GM03348 (cell line): ENCODE measurements at places on chromosomes 1 and 21.

GRCh38 chr21:46239817-46240325, 11.3 kb upstream of the LSS start:
- DNase-seq = no peak

GRCh38 chr1:22256213-22256512, 113.3 kb upstream of the WNT4 start:
- DNase-seq = no peak

GRCh38 chr1:70979881-70980280, 67.7 kb downstream of the PTGER3 start:
- no peak for DNase-seq

- DNase-seq = no peak
Observed at GRCh38 chr21:42798106-42798505, 81.2 kb downstream of the WDR4 start.

DNA sequence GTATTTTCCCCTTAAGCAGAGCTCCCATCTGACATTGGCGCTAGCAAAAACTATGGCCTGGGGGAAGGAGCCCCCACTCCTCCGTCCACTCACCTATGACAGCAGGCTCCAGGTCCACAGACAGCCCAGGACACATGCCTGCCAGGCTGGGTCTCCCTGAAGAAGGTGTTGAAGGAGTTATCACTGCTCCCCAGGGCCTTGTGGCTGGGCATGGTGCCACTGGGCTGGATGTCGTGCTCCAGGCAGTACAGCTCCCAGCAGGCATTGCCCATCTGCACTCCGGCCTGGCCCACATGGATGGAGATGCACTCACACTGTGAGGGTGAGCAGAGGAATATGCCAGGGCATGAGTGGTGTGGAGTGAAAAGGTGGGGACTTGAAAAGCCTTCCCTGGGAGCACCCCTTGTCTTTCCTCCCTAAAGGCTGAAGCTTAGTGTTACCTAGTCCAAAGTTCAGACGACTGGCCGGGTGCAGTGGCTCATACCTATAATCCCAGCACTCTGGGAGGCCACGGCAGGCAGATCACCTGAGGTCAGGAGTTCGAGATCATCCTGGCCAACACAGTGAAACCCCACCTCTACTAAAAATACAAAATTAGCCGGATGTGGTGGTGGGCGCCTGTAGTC, 30.0 kb downstream of the RABIF start:
- peak; percentile 21 for DNase-seq

- DNase-seq = no peak
Observed at GRCh38 chr1:108892356-108893140, 15.8 kb downstream of the GPSM2 start.

DNA sequence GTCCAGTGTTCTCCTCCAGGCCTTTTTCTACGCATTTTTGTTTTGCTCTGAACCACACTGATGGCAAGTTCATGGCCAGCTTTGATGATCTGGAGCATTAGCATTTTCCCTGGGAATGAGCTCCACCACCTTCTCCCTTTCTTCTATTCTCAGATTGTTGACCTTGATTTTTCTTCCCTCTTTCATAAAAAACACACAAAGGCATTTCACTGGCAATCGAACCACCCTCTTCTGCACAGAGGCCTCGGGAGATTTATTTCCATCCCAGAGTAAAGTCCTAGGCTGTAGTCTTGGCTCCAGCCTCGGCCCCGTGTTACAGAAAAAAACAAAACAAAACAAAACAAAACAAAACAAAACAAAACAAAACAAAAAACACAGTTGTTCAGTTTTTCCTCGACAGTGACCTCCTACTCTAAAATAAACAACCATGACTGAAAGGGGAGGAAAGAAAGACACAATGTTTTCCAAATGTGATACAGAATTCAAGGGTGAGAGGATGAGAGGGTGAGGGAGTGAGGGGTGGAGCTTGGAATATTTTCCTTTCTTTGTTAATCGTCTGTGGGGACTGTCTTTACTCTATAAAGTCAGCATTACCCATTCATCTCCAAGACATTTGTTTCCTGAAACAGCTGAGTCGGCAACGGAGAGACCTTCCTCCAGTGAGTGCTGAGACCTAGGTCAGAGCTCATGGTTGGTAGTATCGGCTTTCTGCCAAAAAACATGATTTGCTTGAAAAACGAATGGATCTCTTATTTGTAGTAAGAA, 29.8 kb upstream of the RNF186 start:
- no peak for DNase-seq

GRCh38 chr1:33305816-33306652, 14.9 kb downstream of the A3GALT2 start:
- no peak for DNase-seq

GRCh38 chr1:147168626-147169058, 3.6 kb downstream of the PRKAB2 start:
- DNase-seq = no peak

DNA sequence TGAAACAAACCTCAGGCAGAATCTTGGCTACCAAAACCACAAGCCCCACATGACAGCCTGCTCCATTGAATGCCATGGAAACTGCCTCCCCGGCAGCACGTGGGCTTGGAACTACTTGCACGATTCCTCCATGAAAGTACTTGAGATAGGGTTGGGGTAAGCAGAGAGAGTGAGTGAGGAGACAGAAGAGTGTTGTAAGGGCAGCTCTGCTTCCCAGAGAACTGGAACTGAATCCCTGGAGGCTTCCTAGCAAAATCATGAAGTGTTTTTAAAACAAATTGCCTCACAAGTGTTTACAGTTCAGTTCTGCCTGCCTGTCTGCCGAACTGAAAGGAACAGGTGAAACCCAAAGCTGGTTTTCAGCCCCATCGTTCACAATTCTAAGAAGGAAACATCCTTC, 35.3 kb upstream of the DNASE2B start:
- no peak for DNase-seq

DNA sequence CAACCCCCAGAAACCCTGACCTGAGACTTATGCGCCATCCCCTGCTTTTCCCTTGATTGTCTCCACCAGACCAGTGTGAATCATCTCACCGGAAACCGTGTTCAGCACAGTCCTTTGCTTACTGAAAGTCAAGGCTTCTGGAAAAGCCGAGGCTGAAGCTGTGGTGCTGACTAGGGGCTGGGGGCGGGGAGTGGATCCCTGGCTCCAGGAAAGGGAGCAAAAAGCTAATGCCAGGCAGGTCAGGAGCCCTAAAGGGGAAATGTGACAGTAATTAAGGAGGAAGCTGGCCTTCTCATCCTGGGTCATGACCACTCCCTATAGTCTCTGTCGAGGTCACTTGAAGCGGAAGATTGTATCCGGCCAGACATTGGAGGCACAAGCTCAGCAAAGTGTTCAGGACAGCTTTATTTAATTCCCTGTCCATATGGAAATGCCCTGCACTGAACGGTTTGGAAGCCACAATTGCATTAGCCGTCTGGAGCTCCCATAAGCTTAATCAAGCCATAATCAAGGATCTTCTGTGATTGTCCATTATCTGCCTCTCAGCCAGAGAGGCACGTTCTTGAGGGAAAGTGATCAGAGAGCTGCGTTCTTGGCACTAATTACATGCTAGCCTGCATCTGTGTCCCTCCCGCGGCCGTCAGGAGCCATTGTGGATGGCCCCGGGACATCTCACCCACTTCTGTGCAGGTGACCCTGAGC, 403.6 kb downstream of the RRAGC start:
- DNase-seq = no peak

GRCh38 chr1:169259816-169260215, 107.8 kb downstream of the NME7 start:
- no peak for DNase-seq

- no peak for DNase-seq
Observed at GRCh38 chr1:198291036-198291435, 134.2 kb downstream of the NEK7 start.

DNA sequence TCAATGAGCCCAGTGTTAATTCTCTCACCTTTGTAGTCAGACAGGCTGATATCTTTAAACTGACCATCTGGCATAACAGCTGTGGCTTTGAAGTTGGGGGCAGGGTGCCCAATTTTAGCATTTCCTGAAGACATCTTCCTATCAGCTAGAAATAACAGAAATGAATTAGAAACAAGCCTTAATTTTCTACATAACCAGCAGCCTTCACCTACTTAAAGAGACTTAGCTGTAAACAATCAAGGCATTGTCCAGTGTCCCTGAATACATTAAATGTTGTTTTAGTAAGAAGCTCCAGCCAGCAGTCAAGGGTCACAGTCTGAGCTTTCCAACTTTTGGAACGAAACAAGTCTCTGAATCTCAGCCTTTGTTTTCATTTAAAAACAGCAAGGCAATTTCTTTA, 2.8 kb downstream of the PRDX1 start:
- no peak for DNase-seq

GRCh38 chr1:109765896-109766615, 2.3 kb upstream of the EPS8L3 start:
- no peak for DNase-seq

GRCh38 chr1:207578796-207579435, 66.0 kb upstream of the CR1L start:
- no peak for DNase-seq

- DNase-seq = no peak
Observed at GRCh38 chr1:97505816-97506215, 415.0 kb downstream of the DPYD start.

GRCh38 chr1:228163007-228163753, 2.4 kb upstream of the IBA57 start:
- DNase-seq = no peak

DNA sequence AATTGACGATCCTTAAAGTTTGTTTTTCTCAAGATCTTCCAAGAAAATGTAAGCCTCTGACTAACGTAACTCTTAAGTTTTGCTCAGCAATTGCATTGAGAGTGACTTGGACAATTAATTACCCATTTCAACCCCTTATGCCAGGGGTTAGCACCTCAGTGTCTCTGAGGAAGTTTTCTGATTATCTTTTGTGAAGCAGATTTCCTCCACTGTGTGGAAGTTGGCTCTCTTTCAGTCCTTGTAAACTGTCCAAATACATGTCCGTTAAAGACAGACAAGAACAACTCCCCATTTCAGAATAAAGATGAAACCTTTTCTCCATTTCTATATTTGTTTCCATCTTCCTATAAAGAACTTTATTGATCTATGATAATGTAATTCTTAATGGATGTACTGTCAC, 296.4 kb upstream of the FMN2 start:
- no peak for DNase-seq

DNA sequence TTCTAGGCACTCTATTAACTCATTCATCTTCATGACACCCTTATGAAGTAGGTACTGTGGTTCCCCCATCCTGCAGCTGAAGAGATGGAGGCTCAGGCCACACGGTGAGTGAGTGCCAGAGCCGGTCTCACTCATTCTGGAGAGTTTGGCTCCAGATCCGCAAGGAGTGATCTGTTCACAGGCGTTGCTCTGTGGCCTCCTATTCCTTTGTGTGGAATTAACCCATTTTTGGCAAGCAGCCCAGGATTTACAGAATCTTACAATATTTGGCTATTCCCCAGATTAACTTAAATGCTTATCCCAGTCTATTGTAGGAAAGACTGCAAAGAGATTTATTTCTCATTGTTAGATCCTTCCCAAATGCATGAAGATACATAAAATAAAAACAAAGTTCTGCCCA, 29.6 kb downstream of the KIAA0040 start:
- DNase-seq = no peak

DNA sequence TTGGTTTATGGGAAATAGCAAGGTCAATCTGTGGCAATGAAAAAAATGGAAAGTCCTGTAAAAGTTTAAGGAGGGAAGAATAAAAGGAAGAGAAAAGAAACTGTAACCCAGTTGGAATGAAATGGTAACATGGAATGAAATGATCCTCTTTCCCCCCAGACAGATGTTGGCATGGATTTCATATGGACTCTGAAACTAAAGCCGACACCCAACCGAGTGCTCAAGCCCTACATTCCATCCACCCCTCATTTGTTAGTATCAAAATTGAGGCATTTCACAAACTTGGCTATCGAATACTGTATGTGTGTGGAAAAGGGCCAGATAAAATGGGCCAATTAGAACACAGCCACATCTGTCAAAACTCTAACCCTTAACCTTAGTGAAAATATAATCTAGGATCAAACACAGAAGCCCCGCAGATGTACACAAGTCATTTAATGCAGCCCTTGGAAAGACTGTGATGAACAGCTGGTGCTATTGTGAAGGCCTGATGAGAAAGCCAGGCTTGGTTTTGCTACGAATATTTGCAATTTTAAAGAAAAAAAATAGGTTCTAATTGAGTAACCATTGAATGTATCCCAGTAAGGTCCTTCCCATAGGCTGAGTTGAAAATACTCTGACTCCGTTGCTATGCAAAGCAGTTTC, 72.6 kb upstream of the RGL1 start:
- DNase-seq = no peak

- DNase-seq = no peak
Observed at GRCh38 chr1:16005597-16005996, 1.6 kb downstream of the SRARP start.

- no peak for DNase-seq
Observed at GRCh38 chr1:116152577-116152943, 41.4 kb downstream of the MAB21L3 start.

DNA sequence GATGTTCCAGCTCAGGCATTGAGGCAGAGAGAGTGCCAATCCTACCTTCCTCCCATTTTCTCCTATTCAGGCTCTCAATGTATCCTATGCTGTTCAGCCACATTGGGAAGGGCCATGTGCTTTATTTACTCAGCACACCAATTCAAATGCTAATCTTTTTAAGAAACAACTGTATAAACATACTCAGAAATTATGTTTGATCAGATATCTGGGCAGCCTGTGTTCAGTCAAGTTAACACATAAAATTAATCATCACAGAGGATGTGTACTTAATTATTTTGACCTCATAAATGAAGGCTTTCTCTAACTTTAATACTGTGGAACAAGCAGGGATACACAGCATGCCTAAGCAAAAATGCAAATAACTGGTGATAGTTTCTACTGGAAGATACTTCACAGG, 149.8 kb downstream of the NCAM2 start:
- DNase-seq = no peak

DNA sequence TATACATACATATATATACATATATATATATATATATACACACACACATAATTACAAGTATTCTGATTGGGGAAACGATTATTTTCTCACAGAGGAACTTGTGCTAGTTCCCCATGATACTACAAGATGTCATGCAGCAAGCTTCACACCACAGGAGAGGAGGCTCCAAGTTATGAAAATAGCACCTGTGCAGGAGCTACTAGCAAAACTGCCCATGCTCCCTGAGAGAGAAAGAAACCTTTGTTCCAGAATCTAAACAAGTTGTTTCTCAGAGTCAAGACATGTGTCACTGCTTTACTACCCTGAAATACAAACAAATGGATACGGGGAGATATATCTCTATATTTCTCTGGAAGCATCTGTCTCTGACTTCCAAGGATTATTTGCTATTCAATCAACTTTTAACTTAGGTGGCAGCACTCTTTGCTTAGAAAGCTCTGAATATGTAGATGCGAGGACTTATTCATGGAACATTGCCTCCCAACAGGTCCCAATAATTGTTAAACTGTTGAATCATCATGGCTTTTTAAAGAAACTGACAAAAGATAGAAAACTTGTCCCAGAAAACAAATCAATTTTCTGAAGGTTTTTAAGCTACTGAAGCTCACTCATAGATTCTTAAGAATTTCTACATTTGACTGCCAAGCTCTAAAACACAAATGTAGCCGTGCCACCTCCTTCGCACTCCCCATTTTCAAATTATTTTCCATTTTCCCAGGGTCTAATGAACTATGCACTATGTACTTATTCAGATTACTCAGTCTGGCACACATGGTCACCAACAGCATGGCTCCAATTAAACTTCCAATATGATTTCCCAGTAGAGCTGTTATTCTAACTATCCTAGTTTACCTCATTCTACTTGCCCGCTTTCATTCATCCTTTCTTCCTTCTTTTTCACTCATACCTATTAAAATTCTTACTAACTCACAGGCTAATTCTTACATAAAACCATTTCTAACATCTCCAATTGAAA, 929.1 kb downstream of the LTN1 start:
- DNase-seq = no peak
